ENCODE measurements at places on chromosomes 11 and 22.

DNA sequence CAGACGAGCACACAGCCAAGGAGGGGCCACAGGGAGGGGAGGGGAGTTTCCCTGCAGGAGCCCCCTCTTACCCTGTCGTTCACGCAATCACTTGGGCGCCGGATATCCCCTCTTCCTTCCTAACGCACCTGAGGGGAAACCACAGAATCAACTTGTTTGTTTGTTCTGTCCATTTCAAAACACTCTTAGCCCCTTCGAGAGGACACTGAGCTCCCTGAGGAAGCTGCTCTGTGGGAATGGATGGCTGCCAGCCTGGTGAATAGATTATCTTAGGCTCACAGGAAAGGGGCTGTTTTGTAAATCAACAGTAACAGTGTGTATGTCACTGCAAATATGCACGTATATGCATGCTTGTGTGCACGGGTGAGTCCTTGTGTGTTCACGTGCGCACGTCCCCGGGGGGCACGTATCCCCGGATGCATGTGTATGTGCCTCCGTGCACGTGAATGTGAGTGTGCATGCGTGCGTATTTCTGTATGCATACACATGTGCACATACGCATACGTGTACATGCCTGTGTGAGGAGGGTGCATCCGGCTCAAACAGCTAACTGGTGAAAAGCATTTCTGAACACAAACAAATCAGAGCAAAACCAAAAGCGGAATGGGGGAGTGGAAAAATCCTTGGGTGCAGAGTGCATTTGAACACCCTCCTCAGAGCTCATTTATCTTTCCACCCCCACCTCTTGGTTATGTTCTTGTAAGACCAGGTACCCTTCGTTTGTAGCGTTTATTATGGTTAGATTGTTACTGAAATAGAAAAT lies 7.2 kb downstream of the ARSA start:
- DNase-seq = peak; percentile 86

DNA sequence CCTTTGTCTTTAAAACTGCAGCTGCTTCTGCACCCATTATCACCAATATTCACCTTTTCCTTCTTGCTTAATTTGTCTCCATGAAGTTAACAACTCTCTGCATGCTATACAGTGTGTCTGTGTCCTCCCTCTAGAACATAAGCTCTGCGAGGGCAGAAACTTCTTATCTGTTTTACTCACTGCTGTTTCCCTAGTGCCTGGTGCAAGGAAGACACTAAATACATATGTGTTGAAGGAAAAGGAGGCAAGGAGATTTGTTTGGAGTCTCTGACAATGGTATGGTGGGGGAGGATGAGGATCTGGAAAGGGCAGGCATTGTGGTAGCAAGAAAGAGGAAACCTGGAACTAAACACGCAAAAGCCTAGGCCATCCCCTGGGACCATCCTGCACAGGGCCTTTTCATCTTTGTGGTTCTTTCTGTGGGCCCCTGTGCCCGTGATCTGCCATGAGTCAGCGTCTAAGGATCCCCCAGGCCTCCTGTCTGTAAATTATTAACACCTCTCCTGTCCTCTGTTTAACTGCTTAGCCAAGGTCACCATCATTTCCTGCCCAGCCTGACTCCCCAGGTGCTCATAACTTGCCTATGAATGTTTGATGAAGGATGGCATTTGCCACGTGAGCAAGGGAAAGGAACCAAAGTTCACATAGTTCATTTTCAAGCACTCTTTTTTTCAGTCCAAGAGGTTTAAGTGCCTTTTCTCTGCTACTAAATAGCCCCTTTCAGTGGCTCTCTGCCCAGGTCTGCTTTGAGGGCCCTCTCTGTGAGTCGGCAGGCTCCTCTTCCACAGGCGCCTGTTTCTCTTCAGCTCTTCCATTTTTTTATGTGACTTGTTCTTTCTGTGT lies 131.1 kb downstream of the RASSF10 start:
- no peak for DNase-seq

GRCh38 chr22:38335077-38335476 lies 17.8 kb upstream of the CSNK1E start:
- DNase-seq = no peak

DNA sequence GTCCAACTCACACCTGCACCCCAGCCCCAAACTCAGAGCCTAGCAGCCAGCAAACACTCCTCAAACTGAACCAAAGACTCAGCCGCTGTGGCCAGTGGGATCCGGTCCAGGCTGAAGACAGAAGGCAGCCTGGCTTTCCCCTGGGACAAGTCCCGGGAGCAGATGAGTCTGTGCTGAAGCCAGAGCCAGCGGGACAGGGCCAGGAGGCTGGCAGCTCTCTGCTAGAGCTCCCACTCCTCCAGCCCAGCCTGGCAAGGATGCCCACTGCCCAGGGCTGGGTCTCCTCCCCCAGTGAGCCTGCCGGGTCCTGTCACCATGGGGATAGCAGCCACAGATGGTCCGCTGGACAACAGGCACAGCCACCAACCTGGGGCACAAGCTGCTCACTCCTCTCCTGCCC lies 42.9 kb upstream of the PRR5 start:
- DNase-seq = no peak

GRCh38 chr11:79486242-79486984 lies 45.6 kb upstream of the TENM4 start:
- peak; percentile 11 for DNase-seq

DNA sequence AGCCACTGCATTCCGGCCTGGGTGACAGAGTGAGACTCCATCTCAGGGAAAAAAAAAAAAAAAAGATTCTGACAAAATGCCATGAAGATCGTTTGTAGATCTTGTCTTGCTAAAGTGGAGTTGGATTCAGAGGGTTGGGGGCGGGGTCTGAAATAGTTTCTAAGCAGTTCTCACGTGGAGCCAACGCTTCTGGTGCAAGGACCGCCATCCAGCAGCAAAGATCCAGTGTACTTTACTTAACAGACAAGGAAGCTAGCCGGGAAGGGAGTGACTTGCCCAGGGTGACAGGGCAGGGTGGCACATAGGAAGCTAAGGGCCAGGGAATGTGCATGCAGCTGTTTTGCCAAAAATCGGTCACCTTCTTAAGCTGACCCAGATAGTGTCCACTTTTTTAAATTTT lies 27.4 kb downstream of the APOL1 start:
- DNase-seq = no peak

DNA sequence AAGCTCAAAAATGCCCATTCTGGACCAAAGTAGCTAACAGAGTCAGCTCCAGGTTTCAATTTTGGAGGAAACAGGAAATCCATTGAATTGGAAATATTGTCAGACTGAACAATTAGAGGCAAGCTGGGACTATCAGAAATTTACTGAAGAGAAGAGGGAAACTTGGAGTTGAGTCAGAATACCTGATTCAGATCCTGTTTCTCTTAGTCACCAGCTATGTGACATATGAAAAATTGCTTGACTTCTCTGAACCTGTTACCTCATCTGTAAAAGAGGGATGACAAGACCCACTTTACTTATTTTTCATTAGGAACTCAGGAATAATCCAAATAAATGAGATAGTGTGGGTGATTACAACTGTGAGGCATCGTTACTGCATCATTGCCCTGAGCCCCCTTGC lies 148.9 kb upstream of the CADM1 start:
- DNase-seq = no peak

GRCh38 chr11:76918941-76919386 lies 58.2 kb downstream of the ACER3 start:
- DNase-seq = peak; percentile 40

GRCh38 chr22:21816787-21817496 lies 50.5 kb downstream of the MAPK1 start:
- DNase-seq = peak; percentile 86

GRCh38 chr22:24006207-24006913 lies 1.1 kb upstream of the GSTT4 start:
- no peak for DNase-seq

DNA sequence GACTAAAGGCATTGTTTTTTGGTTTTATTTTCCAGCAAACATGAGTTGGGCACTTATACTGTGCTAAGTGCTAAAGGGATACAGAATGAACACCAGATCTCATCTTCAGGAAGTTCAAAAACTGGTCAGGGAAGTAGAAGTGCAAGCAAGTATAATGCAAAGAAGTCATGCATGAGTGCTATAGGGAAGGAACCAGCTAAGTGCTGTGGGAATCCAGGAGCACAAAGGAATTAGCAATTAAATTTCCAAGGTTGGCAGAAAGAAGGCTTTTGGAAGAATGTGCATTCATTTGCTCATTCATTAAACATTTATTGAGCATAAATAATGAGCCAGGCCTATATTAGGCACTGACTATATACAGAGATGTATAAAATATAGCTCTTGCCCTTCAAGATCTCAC lies 143.7 kb upstream of the ARHGAP42 start:
- no peak for DNase-seq

- no peak for DNase-seq
Observed at GRCh38 chr11:96316869-96317268, 26.1 kb downstream of the MAML2 start.

- no peak for DNase-seq
Observed at GRCh38 chr11:70383664-70384565, 14.4 kb upstream of the CTTN start.

DNA sequence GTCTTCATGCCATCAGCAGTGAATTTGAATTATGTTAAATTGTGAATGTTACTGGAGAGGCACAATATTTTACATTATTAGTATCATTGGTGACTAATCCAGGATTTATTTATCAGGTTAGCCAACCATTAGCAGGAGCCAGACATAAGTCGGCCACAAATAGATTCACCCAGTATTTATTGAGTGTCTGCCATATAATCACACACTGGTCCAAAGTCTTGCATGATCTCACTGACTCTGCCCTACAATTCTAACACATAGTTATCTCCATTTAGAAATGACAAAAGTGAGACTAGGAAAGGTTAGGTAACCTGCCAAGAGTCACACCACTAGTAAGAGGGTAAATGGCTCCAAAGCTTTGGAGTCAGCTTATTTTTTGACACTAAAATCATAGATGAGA lies 179.6 kb downstream of the BLID start:
- no peak for DNase-seq

DNA sequence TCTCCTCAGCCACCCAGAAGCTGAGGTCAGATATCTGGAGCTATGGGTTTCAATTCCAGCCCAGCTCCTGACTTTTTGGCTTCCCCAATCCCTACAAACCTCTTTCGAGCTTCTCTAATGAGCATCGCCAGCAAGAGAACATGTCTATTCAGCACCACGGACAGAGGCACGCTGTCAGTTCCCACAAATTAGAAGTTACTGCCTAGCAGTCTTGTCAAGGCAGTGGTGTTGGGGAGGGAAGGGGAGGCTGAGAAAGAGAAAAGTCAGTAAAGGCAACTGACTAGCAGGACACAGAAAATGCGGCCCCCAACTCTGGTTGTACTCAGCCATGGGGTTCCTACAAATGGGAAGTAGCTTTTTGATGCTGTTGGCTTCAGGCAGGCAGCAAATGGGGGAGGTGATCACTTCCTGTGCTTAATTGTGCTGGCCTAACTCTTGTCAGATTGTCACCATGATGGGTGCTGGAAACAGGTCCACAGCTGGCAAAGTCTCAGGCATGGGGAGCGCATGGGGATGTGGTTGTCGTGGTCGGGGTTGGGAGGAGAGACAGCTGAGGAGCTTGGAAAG lies 205.9 kb downstream of the ST3GAL4 start:
- DNase-seq = peak; percentile 40

GRCh38 chr22:29339381-29340235 lies 24.1 kb upstream of the RASL10A start:
- DNase-seq = no peak

- peak; percentile 95 for DNase-seq
Observed at GRCh38 chr11:48008951-48009270, 28.6 kb downstream of the PTPRJ start.

- DNase-seq = no peak
Observed at GRCh38 chr11:121029813-121030445, 6.0 kb downstream of the TBCEL start.

DNA sequence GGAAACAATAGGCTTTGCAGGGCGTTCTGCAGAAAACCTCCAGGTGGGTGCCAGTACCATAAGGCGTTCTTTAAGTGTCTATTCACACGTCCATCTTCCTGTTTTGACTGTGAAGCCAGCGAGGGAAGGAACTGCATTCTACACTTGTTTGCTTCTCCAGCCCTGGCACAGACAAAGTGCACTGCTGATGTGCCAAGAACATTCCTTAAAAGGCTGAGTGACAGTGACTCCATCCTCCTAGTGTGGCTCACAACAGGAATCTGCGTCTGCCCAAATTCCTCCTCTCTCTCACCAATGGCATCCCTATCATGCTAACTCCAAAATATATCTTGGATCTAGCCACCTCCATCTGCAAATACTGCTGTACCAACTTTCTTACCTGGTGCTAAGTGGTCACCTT lies 407.4 kb upstream of the SYN3 start:
- no peak for DNase-seq

DNA sequence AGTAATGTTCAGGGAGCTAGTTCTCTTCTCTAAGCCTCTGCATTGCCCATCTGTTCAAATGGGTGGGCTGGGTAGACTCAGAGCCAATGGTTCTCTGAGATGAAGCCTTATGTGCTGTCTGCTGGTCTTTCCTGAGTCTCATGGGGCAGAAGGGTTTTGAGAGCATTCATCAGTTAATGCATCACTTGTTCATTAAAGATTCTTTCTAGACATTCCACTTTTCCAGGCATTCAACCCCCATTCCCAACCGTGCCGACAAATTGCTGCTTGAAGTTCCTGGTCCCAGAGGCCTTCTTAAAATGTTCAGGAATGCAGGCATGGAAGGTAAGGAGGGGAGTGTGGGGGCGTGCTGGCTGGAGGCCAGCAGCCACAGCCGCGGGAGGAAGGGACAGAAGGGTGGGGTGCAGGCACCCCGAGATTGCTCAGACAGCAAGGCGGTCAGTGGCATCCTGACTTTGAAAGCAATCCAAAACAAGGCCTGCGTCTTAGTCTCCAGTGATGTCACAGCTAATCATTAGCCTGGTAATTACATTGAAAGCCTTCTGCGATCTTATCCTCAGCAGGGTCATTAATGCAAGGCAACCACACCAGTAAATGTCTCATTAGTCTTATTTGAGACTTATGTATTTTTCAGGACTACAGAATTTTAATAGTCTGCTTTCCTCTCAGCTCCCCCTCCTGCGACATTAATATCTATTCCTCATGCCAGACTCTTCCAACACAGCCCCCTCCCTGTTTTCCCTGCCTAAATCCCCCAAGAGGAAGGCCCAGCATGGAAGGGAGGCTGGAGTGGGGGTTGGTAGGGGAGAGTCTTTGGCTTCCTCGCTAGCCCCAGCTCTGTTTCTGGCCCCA lies 328.8 kb downstream of the MIAT start:
- no peak for DNase-seq

GRCh38 chr11:120137611-120138521 lies at the start of gene TRIM29:
Gene TRIM29 (minus strand): TSS chr11:120138113. CDS start chr11:120138031, 82 bp downstream.
- DNase-seq = no peak

DNA sequence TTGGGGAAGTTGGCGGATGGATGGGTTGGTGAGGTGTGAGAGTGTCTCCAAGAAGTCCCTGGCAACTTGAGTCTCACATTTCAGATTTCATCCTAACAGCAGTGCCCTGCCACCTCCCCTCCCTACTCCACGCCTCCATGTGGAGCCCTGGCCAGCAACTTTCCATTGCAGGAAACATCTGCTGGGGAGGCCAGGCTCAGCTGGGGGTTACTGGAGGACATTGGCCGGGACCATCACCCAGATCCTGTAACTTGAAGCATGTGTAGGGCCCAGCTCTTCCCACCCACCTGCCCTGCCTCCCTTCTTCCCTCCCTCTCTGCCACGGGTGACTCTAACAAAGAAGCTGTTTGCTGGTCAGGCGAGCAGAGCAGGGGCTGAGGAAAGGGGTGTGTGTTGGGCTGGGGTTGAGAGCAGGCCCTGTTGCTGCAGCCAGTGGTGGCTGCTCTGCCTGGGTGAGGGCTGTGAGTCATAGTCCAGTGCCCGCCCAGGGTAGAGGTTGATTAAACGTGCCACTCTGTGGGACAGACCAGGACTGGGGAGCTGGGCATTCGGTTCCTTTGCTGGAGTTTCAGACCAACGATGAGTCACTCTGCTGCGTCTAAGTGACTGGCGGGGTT lies 64.0 kb downstream of the SCN3B start:
- no peak for DNase-seq
